ENCODE measurements at places on chromosomes 4 and X.
A peak's percentile ranks its signal among the peaks of the same experiment; 100 is the strongest.

DNA sequence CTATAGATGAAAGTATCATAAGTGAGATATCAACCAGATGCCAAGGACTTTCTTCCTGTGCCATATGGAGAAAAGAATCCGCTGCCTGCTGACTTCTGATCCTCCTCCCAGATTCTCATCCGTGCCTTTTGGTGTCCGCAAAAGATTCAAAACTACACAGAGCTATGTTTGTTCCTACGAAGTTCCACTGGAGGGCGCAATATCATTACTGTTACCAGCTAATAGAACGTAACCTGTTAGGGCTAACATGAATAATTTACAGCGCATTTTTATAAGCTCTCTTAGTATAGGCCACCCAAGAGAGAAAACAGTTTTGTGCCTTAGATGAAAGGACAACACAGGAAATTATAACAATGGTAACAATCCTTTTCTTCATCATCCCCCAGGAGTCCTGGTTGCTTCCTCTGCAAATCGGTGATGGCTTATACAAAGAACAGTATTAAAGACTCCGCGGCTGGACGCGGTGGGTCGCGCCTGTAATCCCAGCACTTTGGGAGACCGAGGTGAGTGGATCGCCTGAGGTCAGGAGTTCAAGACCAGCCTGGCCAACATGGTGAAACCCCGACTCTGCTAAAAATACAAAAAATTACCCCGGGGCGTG is 22.8 kb upstream of the CENPVL3 start:
- DNase-seq: peak; percentile 23

DNA sequence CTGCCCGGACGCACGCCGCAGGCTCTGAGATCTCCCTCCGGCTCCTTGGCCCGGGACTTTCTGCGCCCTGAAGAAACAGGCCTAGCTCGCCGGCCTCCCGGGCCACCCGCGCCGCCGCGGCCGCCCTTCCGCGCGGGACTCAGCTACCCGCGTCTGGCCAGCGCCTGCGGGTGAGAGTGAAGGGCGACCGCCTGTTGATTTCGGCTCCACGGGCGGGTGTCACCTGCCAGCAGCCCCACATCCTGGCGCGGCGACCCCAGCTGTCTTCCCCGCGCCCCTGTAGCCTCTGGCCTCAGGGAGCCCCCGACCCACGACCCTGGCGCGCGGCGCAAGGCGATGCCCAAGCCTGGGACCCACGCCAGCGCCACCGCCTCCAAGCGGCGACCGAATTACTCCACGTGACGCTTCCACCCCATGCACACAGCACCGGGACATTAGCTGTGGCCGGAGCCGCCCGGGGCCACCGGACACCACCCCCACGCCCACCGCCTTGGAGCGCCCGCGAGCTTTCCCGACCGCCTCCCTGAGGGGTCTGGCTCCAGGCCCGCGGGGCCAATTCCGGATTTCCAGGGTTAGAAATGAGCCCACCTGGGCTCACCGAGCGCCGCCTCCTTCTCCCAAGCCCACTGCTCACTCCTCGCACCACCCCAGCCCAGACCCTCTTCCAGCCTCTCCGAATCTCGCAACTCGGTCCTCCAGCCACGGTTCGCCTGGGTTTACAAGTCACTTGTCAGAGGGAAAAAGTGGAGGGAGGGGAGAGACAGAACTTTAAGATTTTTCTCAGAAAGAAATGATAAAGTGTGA is 10.2 kb downstream of the ARX start:
- no peak for DNase-seq

DNA sequence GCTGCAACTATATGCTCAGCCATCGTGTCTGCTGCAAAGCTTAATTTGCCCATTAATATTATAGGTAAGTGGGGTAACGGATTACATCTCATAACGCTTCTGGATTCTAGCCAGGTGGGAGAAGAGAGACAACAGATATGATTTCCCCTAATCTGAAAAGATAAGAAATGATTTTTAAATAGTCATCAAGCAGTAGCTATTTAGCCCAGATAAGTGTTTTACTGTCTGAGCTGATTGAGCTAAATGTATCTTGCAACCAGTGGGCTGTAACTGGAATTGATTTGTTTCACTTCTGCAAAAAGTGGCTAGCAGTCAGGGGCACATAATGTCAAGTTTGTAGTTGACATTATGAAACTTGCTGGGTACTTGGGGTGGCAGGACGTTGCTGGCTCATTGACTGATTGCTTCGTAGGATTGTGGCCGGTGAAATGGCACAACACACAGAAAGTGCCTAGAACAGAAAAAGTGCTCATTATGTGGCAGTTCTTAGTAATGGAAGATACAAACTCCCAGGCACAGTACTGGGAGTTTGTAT is 18.5 kb downstream of the LAP3 start:
- DNase-seq: no peak

DNA sequence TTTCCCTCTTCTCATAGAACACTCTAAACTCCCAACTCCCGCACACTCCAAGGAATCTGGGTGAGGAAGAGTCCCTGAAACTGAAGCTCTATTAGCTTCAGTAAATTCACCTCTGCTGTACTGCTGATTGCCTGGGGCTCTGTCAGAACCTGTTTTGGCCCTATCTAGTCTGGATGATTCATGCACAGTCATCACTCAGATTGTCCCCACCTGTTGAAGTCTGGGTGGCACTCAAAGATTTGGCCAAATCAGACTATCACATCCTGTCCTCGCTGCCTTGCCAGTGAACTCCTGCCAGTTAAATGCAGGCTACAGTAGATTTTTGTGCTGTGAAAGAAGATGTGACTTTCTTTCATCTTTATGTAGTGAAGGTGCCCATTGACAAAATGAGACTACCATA is 63.5 kb upstream of the EMCN start:
- DNase-seq: peak; percentile 3

DNA sequence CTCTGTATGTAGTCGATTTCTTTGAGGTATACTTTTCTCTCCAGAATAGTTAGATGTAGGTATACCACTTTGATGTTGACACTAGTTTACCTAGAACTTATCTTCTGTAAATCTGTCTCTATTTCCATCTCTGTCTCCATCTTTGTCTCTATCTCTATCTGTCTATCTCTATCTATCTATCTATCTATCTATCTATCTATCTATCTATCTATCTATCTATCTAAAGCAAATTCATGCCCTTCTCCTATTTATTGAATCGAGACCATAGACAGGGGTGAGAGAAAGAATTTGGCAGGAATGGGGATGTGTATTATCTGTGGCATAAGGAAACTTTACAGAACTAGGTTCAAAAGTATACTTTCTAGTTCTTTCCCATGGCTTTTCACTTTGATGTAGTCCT is 21.4 kb downstream of the HPRT1 start:
- DNase-seq: no peak

DNA sequence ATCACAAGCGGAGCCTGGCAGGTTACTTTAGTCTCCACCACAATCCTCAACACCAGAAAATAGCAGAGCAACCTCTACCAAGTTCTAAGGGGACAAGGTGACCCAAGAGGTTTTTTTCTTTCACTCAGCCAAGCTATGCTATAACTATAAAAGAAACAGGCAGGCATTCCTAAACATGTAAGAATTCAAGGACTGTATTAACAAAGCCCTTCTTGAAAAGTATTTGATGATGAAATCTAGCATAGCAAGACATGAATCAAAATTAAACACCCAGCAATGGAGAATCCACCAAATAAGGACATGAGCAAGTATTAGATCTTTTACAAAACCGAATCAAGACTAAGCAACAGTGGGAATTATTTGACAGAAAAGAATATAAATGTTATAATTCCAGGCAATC is 25.7 kb upstream of the C1QTNF7 start:
- DNase-seq: no peak

GRCh38 chr4:189098932-189099696 is 841.6 kb upstream of the FRG1 start:
- no peak for DNase-seq

- no peak for DNase-seq
Observed at GRCh38 chr4:55498051-55498450, 48.7 kb downstream of the CLOCK start.

DNA sequence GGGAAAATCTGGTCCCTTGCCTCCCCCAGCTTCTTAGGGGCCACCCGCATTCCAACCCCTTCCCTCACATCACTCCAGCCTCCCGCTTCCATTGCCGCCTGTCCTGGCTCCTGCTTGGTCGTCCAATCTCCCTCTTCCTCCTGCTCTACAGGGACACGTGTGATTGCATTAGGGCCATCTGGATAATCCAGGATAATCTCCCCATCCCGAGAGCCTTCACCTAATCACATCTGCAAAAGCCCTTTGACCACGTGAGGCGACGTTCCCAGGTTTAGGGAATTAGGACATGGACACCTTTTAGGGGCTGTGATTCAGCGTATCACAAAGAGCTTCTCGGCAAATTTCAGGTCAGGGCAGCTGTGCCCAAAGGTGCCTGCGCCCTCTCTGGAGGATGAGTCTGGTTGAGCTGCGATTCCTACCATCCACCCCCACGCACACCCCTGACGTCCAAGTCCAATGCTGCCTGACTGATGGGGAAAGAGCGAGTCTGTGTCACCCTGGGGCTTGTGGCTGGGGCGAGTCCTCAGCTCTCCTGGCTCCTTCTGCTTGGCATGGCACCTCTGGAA is 104.6 kb downstream of the PSAPL1 start:
- no peak for DNase-seq

GRCh38 chr4:38060829-38061431 is 100.7 kb downstream of the PTTG2 start:
- no peak for DNase-seq

DNA sequence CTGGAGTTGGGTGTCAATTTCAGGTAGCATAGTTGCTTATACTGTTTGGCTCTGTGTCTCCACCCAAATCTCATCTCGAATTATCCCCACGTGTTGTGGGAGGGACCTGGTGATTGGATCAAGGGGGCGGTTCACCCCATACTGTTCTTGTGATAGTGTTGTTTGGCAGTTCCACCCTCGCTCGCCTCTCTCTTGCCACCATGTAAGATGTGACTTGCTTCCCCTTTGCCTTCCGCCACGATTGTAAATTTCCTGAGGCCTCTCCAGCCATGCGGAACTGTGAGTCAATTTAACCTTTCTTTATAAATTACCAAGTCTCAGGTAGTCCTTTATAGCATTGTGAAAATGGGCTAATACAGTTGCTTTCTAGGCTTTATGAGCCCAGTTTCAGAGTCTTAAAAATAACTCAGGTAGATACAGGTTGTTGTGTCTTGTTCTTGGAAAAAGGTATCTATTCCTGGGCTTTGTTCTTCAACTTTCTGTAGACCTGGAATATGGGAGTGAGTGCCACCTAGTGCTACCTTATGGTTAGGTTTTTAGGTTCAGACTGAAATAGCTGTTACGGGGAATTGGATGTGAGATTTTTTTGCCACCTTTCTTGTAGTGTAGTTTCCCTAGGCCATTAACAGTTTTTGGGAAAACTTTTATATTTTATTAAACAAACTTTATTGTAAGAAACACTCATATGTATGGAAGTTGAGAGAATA is 15.6 kb downstream of the PGK1 start:
- no peak for DNase-seq

DNA sequence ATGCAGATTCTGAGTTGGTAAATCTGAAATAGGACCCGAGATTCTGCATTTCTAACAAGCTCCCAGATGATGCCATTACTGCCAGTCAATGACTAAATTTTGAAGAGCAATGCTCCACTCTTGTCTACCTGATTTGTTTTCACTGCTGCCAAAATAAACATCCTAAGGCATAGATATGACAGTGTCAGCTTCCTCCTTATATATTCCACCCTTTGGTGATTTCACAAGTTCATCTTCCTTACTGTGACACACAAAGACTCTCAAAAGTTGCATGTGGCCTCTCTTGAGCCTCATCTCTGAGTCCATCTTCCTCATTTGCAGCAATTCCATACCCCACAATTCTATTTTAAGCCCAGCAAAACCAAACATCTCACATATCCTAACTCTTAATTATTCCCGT is 110.9 kb downstream of the FBXW7 start:
- DNase-seq: no peak

GRCh38 chr4:31351695-31352094 is 631.5 kb downstream of the PCDH7 start:
- DNase-seq: no peak

- no peak for DNase-seq
Observed at GRCh38 chr4:8893624-8894423, 22.2 kb upstream of the HMX1 start.

- DNase-seq: no peak
Observed at GRCh38 chr4:102817613-102818268, 9.6 kb downstream of the UBE2D3 start.

DNA sequence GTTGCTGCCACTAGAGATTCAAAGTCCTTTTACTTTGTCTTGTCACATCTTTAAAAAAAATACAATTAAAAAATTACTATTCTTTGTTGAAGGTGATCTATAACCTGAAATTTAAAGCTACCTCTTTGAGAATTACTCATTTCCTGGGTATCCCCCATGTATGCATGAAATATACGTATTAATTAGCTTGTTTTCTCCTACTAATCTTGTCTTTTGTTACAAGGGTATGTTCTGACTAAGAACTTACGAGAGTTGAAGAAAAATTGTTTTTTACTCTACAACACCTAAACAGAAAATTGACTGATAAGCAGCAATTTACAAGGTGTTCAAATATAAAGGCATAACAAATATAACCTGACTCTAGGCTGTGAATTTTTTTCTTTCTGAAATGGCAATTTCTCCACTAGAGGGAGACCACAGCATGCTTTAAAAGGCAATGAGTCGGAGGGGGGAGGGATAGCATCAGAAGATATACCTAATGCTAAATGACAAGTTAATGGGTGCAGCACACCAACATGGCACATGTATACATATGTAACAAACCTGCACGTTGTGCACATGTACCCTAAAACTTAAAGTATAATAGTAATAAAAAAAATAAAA is 249.6 kb downstream of the OPHN1 start:
- DNase-seq: no peak

- no peak for DNase-seq
Observed at GRCh38 chr4:114208574-114209151, 229.2 kb upstream of the ARSJ start.

DNA sequence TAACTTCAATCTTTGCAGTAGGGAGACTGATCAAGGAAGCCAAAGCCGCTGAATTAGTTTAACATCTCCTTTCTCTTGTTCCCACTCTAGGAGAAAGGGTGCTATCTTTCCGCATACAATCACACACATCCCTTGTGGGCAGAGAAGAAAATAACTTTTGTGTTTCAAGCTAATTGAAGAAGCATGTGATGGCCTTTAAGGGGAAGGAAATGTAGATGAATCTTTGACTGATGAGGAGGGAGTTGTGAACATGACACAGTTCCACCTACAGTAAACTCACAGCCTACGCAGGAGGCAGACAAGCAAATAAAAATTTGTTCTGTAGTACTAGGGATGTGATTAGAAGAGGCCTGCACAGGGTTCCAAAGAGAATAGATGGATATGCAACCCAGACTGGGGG is 14.7 kb upstream of the SPATA4 start:
- DNase-seq: no peak

DNA sequence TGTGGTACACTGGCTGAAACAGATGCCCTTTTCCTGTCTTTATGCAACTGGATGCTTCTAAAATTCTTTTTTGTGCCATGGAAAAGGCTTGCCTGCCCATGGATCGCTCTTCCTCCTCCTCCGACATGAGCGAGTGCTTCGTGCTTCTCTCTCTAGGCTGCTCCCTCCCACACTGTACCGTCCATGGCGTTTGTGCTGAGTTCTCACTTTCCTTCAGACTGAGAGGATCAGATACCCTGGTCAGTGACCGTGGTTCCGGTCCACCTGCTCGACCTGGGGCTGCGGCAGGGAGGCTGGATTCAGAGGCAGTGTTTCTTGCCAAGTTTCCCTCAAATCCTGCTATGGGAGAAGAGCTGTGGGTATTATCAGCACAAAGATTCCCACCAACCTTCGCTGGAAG is 10.2 kb upstream of the CLDN24 start:
- no peak for DNase-seq

- DNase-seq: no peak
Observed at GRCh38 chrX:108732630-108733321, 3.6 kb downstream of the IRS4 start.

- DNase-seq: no peak
Observed at GRCh38 chr4:80207172-80207583, 9.9 kb downstream of the PRDM8 start.
